Adipocyte (in vitro differentiated cells): ENCODE measurements at places on chromosomes 1 and 21.
A peak's percentile ranks its signal among the peaks of the same experiment; 100 is the strongest.

DNA sequence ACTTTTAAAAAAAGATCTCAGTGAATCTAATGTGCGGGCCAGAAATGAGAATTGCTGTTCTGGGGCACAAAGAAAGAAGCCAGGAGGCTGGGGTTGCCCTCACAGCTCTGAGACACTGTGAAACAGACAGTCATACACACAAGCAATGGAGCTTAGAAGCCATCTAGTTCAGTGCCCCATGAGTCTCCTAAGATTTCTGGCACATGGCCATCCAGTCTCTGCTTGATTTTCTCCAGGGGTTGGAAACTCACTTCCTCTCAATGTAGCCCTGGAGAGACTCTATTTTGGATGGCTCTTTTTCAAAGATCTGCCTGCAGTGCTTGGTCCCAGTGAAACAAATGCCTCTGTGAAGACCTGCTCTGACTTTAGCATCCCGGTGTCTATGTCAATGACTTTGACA lies 38.6 kb downstream of the KCNN3 start:
- no peak for DNase-seq

DNA sequence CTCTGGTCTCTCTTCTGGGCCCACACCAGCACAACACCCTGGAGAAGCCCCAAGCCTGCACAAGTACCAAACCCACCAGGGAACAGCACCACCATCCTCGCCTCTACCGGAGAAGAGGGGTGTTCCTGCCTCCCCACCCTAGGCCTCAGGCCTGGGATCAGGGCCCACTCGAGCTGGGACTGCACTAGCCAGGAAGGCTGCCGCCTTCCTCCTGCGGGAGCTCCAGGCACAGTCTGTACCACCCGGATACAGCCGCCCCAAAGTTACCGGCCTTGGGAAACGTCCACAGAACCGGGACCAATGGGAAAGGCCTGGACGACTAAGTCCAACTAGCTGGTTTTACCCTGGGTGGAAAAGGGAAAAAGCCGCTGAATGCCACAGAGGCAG lies 3.4 kb downstream of the TAL1 start:
- no peak for DNase-seq

- DNase-seq: no peak
Observed at GRCh38 chr1:201475130-201475529, 6.1 kb upstream of the PHLDA3 start.

GRCh38 chr1:223204424-223204823 lies 61.4 kb upstream of the TLR5 start:
- no peak for DNase-seq

DNA sequence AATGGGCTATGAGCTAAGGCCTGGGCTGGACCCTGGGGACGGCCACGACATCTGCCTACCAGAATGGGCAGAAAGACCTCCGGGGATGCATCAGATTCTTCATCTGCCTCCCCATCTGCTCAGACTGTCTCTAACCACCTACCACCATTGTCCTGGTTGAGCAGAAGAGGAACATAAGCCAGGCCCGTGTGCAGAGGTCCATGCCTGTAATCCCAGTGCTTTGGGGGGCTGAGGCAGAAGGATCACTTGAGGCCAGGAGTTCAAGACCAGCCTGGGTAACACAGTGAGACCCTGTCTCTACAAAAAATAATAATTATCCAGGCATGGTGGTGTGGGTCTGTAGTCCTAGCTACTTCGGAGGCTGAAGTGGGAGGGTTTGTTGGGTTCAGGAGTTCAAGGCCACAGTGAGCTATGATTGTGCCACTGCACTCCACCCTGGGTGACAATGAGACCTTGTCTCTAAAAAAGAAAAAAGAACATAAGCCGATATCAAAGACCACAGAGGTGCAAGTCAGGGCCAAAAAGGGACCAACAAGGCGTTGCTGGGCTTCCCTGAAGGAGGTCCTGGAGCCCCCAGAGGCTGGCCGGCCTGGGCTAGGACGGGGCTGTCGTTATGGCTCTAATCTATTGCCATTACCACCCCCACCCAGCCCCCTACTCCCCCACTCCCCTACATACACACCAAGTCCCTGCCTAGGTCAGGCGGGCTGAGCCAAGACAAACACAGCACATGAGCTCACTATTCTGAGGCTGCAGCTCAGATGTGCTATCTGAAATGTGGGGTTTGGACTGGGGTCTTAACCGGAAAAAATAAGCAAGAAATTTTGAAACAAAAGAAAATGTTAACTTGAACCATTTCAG lies 239.2 kb upstream of the RAB4A start:
- DNase-seq: no peak

DNA sequence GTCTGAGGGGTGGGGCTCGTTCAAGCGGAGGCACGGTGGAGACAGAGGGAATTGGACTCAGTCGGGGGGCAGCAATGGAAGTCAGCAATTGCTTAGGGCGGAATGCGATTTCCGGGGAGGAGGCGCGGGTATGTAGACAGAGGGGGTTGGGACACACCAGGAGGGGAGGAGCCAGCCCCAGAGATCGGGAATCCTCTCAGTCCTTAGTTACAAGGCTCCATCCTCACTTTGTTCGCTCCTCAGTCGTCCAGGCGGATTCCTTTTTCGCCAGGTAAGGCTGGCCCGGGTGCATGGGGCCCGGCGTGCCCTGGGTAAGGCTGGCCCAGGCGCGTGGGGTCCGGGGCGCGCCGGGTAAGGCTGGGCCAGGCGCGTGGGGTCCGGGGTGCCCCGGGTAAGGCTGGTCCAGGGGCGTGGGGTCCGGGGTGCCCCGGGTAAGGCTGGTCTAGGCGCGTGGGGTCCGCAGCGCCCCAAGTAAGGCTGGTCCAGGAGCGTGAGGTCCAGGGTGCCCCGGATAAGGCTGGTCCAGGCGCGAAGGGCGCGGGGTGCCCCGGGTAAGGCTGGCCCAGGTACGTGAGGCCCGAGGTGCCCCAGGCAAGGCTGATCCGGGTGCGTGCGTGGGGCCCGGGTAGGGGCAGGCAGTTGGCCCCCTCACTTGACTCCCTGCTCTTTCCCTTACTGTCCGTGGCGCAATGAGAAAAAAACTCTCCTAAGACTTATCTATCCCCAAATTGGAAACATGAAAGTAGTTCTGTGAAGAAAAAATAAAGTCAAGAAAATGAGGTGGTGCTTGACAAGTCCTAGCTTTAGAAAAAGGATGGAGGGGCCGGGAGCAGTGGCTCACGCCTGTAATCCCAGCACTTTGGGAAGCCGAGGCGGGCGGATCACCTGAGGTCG lies at the start of gene L1TD1:
TSS of gene L1TD1 (plus strand) at position 199 of the 894 bp plus-strand sequence. CDS start 11,780 bp downstream, outside the sequence.
- no peak for DNase-seq

- DNase-seq: peak; percentile 70
Observed at GRCh38 chr1:199113265-199113869, 474.5 kb downstream of the PTPRC start.

DNA sequence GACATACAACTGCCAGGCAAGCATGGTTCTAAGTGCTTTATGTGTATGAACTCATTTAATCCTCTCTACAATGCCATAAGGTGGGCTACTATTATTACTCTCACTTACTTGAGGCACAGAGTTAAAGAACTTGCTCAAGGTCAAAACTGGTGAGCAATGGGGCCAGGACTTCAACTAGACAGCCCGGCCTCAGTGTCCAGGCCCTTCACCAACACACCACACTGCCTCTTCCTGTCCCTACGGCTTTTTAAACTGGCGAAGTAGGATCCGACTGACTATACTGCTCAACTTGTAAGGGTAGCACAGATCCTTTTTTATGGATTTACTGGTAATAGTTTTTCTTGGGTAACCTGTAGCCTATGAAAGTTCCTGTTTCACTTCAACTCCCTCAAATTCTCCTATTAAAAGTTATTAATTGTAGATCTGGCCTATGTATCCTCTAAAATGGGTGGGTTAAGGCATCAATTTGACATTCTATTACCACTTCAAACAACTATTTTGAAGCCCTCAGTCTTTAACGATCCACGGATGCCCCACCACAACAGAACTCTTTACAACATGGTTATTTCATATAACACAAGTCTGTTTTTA lies 4.3 kb downstream of the ERRFI1 start:
- DNase-seq: peak; percentile 14

DNA sequence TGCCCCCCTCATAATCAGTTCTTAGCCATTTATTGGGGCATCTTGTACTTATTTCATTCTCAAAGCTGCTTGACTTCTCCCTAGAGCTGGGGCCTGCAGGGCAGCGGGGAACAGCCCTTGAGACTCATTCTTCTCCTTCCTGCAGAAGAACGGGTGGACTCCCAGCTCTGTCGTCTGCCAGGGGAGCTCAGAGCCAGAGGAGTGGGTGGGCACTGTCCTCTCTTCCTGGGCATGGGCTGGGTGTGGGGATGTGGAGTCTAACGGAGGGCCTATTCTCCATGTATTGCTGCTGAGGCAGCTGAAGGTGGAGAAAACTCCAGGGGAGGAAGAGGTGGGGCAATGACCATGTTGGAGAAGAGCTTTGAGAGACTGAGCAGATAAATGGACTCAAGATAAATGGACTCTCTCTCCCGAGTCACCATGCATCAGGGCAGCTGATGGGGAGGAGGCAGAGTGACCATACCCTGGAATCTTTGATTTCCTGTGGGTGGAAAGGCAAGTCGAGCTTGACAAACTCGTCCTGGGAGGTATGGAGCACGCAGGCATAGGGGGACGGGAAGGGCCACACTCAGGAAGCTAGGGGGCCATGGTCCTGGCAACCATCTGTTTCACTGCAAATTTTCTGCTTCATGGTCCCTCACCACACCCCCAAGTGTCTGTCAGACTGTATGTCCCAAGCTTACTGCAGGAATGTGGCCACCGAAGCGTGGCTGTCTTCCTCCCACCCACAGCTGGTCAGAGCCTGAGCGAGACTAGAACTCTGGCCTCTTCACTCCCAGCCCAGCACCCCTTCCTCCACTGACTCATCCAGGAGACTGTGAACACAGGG lies 56.9 kb upstream of the ATP2B4 start:
- no peak for DNase-seq

GRCh38 chr1:153387785-153388184 lies 3.1 kb downstream of the S100A8 start:
- no peak for DNase-seq

- DNase-seq: no peak
Observed at GRCh38 chr1:185070051-185070450, 24.7 kb downstream of the RNF2 start.

- DNase-seq: no peak
Observed at GRCh38 chr1:58436615-58437297, 109.8 kb downstream of the OMA1 start.

GRCh38 chr1:93938461-93939145 lies 29.4 kb upstream of the GCLM start:
- no peak for DNase-seq

DNA sequence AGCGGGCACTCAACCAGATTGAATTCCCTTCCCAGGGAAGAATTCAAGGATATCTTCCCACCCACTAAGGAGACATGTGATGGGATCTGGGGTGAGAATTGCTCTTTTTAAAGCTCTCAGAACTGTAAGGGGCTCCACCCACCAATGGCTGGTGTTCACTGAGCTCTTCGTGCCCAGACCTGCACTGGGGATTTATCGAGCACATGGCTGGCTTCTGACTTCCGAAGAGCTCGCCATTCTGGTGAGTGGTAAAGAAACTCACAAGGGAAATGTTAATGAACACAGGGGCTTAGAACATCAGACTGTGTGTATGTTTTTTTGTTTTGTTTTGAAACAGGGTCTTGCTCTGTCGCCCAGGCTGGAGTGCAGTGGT lies 9.8 kb downstream of the PADI3 start:
- no peak for DNase-seq

DNA sequence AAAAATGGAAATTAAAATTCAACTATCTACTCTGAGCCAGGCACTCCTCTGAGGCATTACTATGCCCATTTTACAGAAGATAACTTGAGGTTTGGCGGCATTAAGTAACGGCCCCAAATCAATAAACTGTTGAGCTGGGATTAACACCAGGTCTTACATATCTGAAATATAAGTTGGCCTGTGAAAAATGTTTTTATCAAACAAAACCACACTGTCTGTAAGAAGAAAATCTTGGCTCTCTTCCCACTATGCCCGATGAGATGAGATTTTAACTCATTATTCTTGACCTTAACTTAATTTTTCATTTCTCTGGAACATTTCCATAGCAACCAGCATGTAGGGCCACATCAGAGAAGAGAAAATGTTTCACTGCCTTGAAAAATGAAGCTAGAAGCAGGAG lies 21.8 kb downstream of the RC3H1 start:
- DNase-seq: no peak

DNA sequence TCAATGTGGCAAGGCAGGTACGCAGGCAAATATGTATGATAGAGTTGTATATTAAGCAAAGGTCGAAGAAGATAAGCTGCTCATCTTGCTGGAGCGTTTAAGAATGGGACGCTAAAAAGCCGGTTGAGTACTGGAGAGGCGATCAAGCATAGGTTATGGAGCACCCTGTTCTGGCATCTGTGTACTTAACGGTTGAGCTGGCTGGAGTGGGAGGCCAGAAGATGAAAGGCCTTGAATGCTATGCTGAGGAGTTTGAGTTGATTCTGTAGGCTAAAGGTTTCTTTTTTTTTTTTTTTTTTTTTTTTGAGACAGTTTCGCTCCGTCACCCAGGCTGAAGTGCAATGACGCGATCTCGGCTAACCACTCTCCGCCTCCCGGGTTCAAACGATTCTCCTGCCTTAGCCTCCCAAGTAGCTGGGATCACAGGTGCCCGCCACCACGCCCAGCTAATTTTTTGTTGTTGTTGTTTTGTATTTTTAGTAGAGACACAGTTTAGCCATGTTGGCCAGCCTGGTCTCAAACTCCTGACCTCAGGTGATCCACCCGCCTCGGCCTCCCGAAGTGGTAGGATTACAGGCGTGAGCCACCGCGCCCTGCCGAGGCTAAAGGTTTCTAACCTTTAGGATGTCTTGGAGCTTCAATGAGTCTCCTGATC lies 850 bp upstream of the KHDC4 start:
- no peak for DNase-seq

- no peak for DNase-seq
Observed at GRCh38 chr1:235298758-235299157, 29.2 kb downstream of the ARID4B start.

DNA sequence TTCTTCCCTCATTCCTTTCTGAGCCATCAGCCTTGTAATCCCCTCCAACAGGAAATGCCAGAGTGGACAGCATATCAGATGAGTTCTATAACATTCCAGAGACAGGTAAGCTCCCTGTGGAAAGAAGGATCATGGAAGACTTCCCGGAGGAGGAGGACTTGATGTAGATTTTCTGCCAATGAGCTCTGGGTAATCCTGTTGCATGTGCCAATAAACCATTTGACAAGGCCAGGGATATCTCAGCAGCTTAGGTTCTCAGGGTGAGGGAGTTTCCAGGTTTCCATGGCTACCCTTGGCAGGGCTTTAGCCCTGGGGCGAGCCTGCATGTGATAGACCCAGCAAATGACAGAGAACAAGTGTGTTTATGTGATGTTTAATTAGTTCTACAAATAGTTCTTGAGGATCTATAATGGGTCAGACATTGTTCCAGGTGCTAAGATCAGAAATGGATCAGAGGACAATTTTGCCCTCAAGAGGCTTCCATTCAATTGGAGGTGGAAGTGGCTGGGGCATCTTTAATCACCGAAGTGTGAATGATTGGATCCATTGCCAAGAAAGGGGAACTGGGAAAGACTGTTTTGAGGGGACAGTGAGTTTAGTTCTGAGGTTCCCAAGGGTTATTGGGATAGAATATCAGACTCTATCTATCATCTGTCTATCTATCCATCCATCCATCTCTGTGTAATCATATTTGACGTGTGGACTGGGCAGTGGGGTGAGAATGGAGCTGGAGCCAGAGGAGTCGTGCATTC lies 6.9 kb downstream of the PLA2G5 start:
- no peak for DNase-seq
